AG08396 (cell line): ENCODE measurements at places on chromosomes 5 and 9.

- no peak for DNase-seq
Observed at GRCh38 chr5:74402553-74402952, 238.0 kb downstream of the ENC1 start.

DNA sequence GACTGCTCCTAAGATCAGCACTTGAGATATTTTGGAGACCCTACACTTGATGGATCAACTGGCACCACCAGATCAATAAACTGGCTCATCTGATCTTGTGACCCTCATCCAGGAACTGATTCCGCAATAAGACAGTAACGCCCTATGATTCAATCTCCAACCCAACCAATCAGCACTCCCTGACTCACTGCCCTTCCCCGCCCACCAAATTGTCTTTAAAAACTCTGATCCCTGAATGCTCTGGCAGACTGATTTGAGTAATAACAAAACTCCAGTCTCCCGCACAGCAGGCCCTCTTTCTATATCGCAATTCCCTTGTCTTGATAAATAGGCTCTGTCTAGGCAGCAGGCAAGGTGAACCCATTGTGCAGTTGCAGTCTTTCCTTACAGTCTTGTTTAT is 677.0 kb downstream of the LRRC70 start:
- DNase-seq: no peak

- peak; percentile 49 for DNase-seq
Observed at GRCh38 chr9:17578911-17579793, at the start of gene SH3GL2. SH3GL2 (plus strand) TSS chr9:17579066.

DNA sequence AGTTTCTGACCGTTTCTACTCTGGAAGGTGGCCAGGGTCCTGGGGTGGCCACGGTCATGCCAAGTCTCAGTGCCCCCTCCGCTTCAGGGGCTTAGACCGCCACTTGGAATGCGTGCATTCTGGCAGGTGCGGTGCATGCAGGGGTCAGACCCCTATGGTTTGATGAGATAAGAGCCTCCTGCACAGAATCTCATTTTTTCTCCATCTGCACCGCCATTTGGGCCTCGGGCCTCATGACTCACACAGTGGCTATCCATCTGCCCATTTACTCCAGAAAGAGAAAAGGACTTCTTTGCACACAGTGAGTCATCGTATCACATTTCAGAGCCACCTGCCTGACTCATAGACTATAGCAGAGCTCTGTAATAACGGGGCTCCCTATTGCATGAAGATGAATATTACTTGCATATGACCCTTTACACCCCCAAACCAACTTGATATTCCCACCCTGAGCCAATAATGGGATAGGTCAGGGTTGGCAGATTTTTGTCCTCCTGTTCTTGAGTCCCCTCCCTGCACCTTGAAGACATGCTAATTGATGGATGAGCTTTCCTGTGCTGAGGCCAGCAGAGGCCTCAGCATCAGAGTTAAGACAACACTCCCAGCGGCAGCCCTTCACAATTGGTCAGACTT is 157.4 kb downstream of the NR3C1 start:
- DNase-seq: peak; percentile 70

DNA sequence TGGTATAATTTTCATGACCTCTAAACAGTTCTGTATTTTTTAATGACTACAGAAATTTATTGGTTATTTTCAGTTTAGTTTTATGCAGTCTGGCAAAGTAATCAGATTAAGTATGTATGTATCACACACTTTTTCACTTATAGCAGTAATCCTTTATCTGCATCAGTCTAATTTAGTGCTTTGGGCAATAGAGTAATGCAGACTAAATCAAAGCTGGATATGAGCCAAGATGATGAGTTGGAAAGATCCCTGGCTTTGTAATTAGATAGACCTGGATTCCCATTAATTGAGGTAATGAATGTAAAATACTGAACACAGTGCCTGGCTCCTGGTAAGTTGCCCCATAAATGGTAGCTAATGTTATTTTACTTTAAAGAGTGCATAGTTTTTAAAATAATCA is 215.4 kb upstream of the TLX3 start:
- DNase-seq: no peak

GRCh38 chr5:158074597-158074991 is 215.6 kb upstream of the CLINT1 start:
- no peak for DNase-seq

- DNase-seq: peak; percentile 69
Observed at GRCh38 chr5:160169326-160169725, 50.1 kb upstream of the PWWP2A start.

DNA sequence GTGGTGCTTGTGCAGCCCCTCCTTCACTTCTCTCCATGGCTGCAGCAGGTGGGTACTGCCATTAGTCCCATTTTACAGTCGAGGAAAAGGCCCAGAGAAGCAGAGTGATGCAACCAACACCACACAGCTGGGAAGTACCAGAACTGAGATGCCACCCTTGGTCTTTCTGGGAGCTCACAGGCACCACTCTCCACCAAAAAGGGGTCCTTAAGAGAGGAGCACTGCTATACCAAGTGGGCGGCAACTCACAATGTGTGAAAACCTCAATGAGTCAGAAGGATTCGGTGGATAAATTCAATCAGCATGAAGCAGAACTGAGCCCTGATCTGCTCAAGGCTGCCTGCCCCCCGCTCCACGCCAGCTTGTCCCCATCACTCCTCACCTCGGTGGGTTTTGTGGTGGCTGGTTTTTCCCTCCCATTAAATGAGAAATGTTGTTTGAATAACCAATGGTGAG is 213.7 kb downstream of the FSTL4 start:
- DNase-seq: no peak

GRCh38 chr9:8778356-8778755 is 978.8 kb upstream of the DMAC1 start:
- no peak for DNase-seq

DNA sequence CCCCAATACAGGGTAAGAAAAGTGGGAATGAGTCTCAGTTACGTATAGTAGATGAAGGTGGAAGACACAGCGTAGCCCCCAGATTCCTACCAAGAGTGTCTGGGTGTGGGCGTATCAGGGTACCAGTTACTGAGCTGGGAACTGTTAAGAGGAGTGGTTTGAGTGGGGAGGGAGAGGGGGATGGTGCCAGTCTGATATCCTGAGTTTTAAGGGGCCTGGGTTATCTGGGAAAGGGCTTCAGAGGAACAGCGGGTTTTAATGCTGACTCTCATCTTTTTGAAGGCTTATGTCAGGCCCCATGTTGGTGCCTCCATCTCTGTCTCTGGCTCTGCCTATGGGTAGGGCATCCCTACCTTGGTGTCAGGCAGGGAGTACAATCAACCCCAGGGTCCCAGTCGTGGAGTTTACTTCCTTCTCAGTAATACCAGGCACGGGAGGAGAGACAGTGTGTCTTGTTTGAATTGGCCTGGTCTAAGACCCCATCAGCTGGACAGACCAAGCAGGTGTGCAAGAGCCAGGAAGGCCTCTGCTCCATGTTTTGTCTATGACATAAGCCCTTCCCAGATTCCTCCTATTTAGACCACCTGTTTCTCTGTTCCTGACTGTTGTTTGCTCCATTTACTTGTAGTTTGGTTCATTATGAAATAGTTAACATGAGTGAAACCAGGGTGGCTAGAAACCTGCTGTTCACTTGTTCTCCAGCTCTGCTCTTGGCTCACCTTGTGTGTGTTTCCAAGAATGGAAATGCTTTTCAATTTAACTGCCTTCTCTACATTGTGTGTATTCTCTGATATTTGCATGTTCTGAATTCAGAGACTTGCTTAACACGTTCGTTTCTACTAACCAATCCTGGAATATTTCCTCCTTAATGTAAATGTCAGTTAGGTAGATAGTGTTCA is 125.6 kb downstream of the DAB2IP start:
- no peak for DNase-seq

DNA sequence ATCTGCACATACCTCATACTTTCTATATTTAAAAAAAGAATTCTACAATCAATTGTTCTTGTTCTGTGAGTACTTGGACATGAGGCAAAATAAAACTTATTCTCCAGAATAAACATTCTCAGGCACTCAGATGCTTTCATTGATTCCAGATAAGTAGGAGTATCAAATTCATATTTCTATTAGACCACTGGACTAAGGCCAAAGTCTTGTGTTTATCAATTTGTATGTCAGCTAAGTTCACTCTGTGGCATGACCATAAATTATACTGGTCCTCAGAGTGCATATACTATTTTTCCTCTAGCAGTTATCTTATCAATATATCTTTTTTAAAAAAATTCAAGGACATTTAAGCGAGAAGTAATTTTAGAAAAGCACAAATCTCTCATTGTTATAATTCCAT is 28.2 kb downstream of the CDH10 start:
- no peak for DNase-seq

GRCh38 chr9:36018891-36019720 is 17.6 kb upstream of the RECK start:
- no peak for DNase-seq

GRCh38 chr9:137070906-137071275 is 534 bp upstream of the SAPCD2 start:
- no peak for DNase-seq

GRCh38 chr9:135825435-135826187 is 81.7 kb downstream of the CAMSAP1 start:
- no peak for DNase-seq

DNA sequence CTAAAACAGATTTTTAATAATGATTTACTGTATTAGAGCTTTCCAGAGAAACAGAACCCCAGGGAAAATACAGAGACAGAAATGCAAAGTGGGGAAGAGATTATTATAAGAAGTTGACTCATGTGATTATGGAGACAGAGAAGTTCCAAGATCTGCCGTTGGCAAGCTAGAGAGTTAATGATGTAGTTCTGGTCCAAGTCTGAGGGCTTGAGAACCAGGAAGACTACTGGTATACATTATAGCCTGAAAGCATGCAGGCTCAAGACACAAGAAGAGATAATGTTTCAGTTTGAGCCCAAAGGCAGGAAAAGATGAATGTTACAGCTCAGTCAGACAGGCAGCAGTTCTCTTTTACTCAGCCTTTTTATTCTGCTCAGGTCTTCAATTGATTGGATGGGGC is 98.8 kb upstream of the NFIL3 start:
- DNase-seq: no peak

DNA sequence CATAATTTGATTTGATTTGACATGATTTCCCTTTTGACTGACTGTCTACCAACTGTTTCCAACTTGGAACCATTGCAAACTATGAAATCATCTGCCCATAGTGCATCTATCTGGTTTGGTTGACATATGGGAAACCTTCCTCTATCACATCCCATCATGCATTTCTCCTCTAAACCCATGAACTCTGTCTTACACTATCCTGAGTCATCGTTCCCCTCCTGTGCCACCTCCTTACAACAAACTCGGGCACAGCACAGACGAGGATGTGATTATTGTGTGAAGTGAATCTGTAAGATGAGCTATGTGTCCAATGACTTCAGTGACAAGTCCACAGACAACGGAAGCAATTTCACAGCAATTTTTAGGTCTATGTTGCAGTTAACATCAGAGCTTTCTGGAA is 126.1 kb downstream of the NPR3 start:
- DNase-seq: no peak

DNA sequence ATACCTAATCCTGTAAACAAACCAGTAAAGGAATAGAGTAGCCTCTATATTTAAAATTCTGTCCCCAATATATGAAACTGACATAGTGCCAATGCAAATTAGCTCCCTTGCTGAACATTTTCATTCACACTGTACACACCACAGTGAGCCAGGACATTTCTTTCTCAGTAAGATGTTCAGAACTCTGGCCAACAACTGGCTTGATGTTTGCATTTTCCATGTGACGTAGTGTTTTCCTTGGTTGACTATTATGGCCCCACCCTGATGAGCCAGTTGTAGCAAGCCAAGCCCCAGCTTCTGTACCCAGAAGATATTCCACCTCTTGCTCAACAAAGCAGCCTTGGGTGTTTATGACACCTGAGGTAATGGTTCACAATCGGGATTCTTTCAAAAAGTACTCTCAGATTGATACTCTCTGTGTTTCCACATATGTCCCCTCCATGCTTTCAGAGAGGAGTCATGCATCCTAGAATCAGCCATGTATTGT is 17.7 kb upstream of the ANXA1 start:
- no peak for DNase-seq

- no peak for DNase-seq
Observed at GRCh38 chr9:6243746-6244145, 28.1 kb downstream of the IL33 start.

DNA sequence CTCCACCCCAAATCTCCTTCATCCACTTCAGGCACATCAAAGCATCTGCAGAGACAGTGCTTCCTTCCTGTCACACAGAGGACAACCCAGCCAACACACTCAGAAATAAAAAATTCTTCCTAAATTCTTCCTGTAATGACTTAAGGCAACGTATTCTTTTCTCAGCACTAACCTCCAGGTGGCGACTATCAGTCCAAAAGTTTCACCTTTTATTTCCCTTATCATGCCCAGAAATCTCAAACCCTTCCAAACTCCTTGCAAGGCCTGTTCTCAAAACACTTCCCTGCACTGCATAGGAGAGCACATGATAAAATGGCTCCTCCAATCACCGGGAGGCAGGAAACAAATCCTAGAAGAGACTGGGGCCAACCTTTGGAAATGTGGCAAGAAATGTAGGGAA is 35.1 kb downstream of the SLIT3 start:
- DNase-seq: no peak

DNA sequence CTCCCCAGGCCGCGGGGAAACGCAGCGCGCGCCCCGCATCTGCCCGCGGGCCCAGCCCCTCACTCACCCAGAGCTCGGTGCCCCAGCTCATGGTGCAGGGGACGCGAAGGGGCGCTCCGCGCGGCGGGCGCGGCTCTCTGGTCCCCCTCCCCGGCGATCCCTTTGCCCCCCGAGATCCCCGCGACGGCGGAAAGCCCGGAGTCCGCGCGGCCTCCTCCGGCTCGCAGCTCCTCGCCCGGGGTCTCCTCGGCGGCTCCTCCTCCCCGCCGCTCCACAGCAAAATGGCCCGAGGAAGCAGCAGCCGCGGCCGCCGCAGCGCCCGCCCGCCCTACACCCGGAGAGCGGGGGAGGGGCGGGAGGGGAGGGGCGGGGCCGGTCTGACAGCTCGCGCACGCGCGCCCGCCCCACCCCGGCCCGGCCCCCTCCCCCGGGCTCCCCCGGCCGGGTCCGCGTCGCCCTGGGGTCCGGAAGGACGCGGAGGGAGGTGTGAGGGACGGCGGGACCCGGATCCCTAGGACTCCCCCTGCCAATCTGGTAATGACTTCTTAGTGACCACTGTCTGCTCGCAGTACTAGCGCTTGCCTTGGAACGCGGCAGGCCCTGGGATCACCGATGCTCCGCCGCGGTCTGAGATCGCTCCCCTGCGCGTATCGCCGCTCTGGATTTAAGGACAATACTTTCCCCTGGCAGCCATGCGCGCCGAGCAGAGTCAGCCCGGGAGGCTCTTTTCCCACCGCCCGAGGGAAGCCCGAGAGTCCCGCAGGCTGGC is at the start of gene FNBP1:
Gene FNBP1, minus strand, starts transcription at position 305 of the 769 bp plus-strand sequence. Its CDS starts 214 bp downstream, at position 91.
- peak; percentile 96 for DNase-seq

DNA sequence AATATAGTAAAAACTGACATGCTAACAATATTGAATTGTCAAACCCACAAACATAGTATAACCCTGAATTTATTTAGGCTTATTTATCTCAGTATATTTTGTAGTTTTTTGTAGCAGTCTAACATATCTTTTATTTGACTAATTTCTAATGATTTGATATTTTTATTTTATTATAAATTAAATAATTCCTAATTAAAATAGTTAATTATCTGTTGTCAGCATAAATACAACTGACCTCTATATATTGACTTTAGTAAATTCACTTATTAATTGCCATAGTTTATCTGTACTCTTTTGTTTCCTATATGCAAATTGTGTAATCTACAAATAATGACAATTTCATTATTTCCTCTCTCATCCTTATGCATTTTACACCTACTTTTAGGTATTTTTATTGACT is 215.1 kb upstream of the KIF2A start:
- DNase-seq: no peak
